ENCODE measurements at places on chromosomes 7 and 10.

DNA sequence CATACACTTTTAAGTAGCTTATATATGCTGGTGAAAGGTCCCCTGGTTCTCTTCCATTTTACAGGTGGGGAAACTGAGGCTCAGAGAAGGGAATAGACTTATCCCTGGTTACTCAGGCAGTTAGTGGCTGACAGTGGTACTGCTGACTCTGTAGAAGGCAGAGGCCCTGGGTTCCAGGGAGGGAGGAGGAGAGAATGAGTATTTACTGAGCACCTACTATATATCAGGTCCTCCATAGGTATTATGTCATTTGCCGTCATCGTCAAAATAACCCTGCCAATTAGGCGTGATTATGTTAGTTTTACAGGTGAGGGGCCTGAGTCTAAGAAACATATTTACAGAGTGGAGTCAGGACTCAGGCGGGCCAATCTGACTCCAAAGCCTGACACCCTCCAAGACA, 13.3 kb upstream of the PALD1 start:
- no peak for DNase-seq

DNA sequence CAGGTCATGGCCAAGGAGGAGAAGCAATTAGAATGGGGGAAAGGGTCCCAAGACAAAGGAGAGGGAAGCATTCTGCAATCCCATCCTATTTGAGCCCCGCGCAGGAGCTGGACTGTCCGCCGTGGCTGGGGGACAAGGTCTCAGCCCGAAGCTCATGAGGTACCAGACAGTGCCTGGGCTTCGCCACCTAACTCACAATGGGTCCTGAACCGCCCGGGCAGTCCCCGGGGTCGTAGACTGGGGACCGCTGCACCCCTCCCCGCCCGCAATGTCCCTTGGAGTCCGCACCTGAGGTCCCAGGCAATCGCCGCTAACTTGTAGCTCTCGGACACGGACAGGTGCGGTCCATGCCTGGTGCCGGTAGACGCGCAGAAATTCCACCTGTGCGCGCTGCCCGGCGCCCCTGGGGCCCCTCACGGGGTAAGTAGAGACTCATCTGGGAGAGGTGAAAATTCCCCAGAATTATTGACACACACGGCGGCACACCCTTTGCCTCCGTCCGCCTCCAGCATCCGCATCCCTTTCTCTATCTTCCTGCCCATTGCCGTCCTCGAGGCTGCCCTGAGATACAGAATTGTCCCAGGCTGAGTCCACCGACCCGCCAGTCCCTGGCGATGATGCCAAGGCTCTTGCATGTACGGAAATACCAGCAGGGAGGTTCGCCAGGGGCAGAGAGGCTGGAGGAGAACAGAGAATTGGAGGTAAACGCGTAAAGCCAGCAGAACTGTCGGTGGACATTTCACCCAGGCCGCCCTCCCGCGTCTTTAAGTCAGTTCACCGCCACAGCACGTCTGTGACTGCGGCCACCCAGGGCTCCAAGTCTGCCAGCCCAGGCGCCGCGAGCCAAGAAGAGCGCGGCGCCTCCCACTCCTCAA, 1.8 kb downstream of the CHRM2 start:
- no peak for DNase-seq

DNA sequence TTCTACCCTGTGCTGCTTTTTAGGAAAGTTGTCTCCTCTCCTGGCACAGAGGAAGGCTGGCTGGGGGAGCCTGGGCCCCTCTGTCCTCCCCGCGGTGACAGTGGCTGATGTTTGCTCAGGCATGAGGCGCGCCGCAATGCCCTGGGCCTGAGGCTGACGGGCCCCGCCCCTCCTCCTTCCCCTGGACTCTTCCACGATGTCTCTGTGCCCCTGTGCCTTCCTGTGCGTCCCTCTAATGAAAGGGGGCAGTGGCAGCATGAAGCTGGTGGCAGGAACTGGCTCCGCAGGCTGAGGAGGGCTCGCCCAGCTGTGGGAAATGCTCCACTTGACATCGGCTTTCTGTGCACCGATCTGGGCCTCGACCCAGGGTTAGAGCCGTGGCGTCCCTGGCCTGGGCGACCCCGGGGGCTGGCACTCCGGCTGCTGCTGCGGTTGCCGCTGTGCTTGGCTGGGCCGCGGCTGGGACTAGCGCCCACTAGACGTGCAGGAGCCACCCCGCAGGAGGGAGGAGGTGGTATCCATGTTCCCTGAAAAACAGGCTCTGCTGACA, 67.9 kb downstream of the ZNF680 start:
- DNase-seq = no peak

DNA sequence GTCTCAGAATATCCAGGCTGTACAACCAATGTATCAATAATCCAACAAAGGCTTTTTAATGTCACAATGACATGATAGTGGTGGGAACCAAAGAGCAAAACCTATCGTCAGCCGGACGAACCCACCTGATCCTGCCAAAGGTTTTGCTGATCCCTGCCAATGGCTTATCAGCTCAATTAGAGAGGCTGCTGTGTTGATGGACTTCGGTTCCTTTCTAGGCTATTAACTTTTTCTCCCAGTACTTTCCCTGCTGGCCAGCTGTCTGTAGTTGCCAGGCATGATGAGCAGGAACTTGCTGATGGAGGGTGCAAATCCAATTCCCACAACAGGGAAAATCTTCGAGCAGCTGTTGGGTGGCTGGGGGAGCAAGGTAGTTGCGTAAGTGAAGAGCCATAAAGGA, 2.4 kb downstream of the LMOD2 start:
- DNase-seq = no peak

- peak; percentile 51 for DNase-seq
These were observed 2.9 kb downstream of the INPP5A start for GRCh38 chr10:132540456-132540855.

DNA sequence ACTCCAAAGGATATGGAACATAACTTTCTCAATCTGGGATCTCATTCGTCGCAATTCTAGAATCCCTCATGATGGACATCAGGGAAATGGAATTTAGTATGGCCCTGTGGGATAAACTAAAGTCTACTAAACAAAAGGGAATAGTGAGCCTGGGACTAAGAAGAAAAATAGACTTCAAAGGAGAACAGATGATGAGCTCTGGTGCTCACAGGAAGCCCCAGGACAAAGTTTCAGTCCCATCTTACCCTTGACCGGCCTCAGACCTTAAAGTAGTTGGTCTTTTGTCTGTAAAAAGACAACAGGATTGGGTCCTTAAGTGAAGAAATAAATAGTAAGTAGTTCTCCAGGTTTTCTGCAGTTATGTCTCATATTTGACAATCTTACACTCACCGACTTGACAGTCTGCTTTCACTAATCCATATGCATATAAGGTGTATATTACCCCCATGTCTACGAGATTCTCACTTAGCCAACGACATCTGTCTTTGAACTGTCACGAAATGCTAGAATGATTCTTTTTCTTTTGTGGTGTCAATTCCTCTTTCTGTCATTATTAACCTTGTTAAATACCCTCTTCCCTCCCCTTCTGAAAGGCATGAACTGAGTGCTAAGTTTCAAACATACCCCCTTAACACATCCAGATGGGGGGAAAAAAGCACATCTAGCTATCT, 10.9 kb upstream of the IKZF1 start:
- no peak for DNase-seq

- DNase-seq = no peak
These were observed 57.2 kb upstream of the PITRM1 start for GRCh38 chr10:3229815-3230214.

DNA sequence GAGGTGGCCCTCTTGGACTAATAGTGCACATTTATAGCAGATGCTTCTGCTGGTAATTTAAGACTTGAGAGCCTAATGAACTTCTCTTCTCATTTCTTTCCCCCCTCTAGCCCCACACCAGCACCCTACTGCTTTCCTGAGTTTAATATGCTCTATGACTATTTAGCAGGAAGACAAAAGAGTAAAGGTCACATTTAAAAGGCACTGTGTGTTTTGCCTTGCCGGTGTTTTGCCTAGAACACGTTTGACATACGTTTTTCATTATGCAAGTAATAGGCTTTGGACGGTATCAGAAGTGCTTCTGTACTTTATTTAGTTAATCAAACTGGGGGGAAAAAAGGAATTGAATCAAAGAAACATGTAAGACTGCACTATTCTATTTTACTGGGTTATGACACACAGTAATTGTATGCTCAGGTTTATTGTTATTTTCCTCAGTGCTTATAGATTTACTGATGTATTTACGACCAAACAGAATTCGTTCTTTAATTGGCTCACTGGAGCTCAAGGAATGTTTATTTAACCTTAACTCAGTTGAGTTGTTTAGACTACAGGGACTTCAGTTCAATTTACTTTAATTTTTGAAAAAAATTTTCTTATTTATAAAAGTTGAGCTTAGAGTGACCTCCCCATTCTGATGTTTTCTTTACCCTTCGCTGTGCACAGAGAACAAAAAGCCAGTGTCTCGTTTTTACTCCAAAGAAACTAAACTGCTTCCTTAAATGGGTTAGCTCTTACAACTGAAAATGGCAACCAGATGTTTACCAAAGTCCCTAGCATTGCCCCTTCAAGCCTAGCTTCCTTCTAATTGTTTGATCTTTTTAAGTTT, 35.4 kb downstream of the CPED1 start:
- no peak for DNase-seq

DNA sequence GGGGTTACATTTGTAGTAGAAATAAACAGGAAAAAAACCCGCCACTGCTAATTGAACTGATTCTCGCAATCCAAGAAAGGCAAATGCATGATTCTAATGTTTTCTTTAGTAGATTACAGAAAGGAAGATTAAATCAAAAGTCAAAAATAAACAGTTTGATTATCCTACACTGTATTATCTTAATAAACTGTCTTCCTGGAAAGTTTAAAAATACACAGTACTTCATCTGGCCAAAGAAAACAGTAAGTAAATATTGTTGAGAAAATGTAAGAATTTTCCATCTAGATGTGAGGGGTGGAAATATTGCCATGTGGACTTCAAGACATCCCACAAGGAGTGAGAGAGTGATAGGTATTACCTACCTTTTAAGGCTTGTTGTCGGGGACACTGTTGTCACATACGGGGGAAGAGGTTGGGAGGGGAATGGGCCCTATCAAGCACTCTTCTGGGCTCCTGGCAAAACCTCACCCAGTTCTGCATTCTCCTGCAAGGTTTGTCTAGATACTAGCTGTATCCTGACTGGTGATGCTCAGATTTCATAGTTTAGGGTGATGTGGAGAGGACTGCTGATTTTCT, 17.8 kb downstream of the GRK5 start:
- no peak for DNase-seq

DNA sequence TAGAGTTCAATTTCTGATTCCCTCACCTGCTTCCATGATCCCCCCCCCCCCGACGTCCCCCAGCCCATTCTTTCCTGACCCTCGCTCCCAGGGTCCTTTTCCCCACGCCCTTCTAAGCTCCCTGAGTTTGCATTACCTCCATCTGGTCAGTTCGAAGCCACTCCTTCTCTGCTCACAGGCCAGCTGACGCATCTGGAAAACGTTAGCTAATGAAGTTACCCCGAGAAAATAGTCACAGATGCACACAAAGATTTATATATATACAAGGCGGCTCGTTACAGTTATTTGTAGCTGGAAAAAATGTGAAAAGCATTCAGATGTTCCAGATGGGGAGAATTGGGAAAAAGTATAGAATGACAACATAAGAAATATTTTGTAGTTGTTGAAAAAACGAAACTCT, 630.0 kb upstream of the FOXK1 start:
- no peak for DNase-seq

DNA sequence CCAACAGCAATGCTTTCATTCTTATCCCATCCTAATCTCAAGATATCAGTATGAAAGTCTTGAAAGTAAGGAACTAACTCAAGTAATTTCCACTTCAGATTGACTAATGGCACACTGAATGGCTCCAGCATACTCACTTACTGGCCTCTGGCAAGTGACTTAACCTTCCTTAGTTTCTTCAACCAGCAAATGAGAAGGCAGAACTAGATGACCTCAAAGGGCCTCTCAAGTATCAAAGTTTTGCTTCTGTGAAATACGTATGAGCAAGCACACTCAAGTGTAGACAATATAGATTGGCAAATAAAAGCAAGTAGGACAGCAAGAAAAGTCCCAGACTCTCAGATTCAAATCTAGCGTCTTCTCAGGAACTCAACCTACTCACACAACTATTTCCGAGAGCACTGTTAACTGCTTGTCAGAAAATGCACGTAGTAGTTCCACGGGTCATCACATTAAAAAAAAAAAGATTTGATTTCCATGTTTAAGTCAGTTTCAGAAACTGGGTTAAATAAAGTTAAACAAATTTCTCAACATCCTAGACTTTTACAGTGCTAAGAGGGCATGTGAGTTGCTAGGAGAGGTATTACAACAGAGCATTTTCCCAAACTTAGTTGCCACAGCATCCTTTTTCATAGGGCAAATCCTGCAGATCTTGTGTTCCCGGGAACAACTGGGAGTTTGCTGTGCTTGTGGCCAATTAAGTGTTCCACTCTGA, 276.9 kb upstream of the KLF14 start:
- peak; percentile 52 for DNase-seq

DNA sequence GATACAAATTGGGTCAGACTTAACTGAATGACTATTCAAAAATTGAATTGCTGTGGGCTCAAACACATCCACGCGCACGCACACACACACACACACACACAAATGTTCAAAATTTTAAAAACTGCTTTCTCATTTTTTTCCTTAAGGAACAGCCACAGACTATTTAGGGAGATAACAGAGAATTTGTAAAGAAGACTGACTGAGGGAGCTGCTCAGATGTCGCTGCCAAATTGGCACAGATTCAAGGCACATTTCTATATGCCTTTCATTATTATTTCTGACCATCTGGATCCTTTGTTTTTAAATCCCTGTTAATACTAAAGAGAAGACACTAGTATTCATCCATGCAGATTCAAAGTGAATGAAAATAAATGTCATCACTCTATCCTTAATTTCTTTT, 154.8 kb downstream of the DGKB start:
- DNase-seq = no peak

DNA sequence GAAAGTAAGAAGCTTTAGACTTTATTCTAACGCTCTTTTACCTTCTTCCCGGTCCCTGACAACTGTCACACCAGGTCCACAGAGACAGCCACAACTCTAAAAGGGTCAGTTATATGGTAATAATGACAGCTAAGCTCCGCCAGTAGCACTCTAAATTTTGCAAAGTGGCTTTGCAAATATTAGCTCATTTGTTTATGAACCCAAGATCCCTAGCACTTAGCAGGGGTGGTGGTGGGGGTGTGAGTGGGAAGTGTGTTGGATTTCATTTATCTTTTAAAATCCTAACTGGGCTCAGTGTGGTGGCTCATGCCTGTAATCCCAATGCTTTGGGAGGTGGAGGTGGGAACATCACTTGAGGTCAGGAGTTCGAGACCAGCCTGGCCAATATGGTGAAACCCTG, 34.8 kb upstream of the SDK1 start:
- DNase-seq = no peak

GRCh38 chr10:5390607-5391205, 13.9 kb downstream of the TUBAL3 start:
- no peak for DNase-seq

- DNase-seq = peak; percentile 50
These were observed 18.3 kb downstream of the HNRNPA2B1 start for GRCh38 chr7:26182283-26182682.

DNA sequence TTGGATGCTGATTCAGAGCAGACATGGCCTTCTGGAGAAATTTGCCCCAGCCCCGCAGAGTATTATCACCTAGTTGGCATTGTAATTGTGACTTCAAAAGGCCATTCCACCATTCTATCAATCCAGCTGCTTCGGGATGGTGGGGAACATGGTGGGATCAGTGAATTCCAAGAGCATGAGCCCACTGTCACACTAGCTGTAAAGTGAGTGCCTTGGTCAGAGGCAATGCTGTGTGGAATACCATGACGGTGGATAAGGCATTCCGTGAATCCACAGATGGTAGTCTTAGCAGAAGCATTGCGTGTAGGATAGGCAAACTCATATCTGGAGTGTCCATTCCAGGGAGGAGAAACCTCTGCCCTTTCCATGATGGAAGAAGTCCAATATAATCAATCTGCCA, 13.3 kb upstream of the TMEM248 start:
- no peak for DNase-seq
